T-helper 2 cell treated with Interferon-gamma antibody and Interleukin-4, amounts not matched to agents 100 ng/mL and 5 ng/mL, for 36 hours (primary cell): ENCODE measurements at places on chromosomes 4 and X. TPM values are rescaled to one million over a fixed set of nuclear protein-coding genes. Genes with fewer than 3 reads are reported as not detected.

Gene FAM184B
- not detected in 2 replicates for total RNA-seq

Gene FBXL5
- 34.8 and 37.3 TPM in 2 replicates for total RNA-seq

Gene KLB
- not detected in 2 replicates for total RNA-seq

Gene FGF5
- not detected in 2 replicates for total RNA-seq

Gene SOD3
- total RNA-seq = not detected in 2 replicates

Gene RAB40A
- total RNA-seq = 0.07 and 0.20 TPM in 2 replicates

Gene HTN3
- total RNA-seq = not detected in 2 replicates

Gene DCAF12L1
- total RNA-seq = not detected in 2 replicates

Gene S100P
- total RNA-seq = 34.1 and 37.1 TPM in 2 replicates

Gene CT45A3
- total RNA-seq = not detected in 2 replicates

Gene HPRT1
- 109 TPM in 2 replicates for total RNA-seq

Gene ANXA10
- total RNA-seq = not detected in 2 replicates

Gene UGDH
- 24.2 and 25.9 TPM in 2 replicates for total RNA-seq

Gene LCORL
- total RNA-seq = 8.9 and 10.0 TPM in 2 replicates

Gene REELD1
- 0.09 TPM in 1 of 2 replicates, not detected in the other for total RNA-seq
